ENCODE measurements at places on chromosomes 2 and 18.

DNA sequence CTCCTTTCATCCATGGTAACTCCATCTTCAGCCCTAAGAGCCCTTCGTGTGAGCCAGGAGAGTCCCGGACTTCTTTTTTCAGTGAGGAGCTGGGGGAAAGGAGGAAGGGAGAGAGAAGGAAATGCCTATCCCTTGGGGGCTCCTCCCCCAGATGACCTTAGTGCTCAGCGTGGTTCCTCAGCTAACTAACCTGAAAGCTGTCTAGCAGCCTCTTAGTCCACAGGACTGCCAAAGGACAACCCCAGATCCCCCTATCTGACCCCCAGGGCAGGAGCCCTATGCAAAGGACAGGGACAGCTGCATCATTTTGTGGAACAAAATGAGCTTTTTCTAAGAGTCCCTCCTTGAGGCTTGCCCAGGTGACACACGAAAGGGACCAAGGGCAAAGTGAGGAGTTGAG lies 7.9 kb downstream of the SPR start:
- DNase-seq, result no peak

- no peak for DNase-seq
These were observed 47.5 kb downstream of the MRPS5 start for GRCh38 chr2:95073856-95074662.

DNA sequence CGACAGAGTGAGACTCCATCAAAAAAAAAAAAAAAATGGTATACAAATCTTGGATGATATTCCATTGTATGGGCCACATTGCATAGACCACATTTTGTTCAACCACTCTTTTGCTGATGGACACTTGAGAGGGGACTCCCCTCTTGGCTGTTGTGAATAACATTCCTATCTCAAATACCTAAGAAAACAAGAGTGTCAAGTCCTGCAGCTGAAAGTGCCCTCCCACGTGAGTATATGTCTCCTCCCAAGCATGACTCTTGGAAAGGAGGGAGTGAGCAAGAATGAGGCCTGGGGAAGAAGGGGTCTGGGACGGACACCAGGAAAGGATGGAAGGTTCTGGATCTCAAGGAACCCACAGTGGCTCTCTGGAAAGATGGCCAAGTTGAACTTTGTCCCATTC lies 36.0 kb upstream of the NPAS2 start:
- DNase-seq, result no peak

- DNase-seq, result no peak
These were observed 247.8 kb downstream of the DOK6 start for GRCh38 chr18:69648486-69648885.

GRCh38 chr2:197045115-197045514 lies 118.6 kb upstream of the PGAP1 start:
- no peak for DNase-seq

DNA sequence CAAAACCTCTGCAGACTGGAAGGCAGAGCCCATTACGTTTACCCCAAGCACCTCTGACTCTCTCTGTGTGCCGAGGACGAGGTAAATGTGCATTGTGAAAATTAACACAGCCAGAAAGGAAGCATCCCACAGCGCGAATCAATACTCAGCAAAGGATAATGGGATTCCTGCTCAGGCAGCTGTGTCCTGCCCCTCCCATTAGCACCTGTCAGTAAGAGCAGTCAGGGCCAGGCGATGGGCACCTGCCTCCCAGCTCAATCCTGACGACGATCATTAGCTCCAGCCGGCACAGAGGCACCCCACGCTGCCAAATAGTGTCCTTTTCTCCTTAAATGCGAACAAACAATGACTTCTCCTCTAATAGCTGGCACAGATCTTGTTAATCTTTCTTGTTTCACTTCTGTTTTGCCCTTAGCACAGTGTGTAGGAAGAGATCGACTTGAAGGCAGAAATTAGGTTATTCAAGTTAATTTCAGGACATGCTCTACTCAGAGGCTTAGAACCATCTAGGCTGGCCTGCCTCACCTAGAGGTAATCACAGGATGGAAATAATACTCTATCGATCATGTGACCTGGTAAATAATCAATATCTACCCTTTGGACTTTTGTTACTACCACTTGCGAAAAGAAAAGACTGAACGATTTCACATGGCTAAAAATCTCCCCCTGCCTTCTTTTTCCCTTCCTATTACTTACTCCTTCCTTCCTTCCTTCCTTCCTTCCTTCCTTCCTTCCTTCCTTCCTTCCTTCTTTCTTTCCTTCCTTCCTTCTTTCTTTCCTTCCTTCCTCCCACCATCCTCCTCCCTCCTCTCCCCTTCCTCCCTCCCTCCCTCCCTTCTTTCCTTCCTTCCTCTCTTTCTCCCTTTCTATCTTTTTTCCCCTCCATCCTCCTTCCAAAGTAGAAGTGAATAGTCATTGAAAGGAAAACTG lies 487.9 kb upstream of the ID2 start:
- DNase-seq, result no peak

DNA sequence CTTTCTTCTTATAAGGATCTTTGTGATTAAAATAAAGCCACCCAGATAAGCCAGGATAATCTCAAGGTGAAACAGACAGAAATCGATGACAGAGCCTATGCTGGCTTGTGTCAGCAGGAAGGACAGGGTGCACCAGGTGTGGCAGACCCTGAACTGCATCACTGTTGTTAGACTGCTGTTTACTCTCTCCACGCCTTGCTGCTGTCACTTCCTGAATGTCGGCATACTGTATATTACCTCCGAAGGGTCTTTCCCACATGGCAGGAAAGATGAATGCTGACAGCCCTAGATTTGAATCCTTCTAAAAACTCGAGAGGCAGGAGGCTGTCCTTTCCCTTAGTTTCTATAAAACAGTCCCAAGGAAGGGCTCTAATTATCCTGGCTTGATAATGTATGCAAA lies 18.9 kb upstream of the TMEM163 start:
- no peak for DNase-seq

GRCh38 chr2:174623106-174623637 lies 25.6 kb upstream of the WIPF1 start:
- no peak for DNase-seq

DNA sequence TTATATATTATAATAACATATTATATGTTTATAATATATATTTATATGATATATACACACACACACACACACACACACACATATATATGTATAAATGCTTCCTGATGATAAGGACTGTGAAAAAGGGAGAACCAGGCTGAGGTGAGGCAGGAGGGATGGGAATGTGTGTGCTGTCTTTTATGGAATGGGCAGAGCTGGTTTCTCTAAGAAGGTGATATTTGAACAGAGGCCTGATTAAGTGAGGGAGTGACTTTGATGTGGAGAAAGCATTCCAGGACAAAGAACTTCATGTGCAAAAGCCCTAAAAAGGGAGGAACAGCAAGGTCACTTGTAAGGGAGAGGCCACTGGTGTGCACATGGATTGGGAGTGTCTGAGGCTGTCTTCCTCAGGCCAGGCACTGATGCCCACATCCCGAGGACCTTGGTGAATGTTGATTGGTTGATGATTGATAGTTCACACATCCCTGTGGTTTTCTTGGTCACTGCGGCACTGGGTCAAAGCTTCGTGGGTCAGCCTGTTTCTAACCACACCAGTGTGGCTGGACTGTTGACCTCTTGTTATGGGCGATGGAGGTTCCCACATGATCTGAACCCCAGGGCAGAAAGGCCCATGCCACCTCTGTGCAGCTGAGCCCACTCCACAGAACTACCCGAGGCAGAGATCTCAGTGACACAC lies 196.9 kb downstream of the MYCN start:
- no peak for DNase-seq

GRCh38 chr2:59884166-59884565 lies 669.3 kb downstream of the BCL11A start:
- DNase-seq, result no peak

GRCh38 chr2:150477347-150477746 lies 10.1 kb downstream of the RND3 start:
- no peak for DNase-seq

- no peak for DNase-seq
These were observed 413.2 kb upstream of the LRATD1 start for GRCh38 chr2:14219306-14219705.

DNA sequence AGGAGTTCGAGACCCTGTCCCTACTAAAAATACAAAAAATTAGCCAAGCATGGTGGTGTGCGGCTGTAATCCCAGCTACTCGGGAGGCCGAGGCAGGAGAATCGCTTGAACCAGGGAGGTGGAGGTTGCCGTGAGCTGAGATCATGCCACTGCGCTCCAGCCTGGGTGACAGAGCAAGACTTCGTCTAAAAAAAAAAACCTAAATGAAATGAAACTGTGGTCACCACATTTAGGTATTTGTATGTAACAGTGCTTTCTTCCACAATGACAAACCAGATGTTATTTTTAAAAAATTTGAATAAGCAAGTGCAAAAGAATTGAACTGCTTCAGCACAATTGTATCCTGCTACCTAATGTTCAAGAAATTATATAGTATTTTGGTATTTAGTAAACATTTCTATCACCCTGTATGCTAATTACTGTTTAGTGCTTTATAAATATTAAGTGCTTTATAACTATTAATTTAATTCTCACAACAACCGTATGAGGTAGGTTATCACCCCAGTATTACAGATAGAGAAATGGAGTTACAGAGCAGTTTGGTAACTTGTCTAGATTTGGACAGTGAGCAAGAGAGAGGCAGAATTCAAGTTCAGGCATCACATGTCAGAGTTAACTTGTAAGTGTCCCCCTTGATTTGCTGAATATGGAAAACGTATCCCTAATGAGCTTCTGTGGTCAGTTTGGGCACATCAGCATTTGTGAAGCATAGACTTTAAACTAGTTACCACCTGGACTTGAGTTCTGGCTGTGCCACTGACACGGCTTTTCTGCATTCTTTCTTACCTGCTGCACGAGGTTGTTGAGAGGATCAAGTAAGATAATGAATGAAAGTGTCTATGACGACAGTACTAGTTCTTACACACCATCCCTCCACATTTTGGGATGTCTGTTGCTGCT lies 14.4 kb downstream of the PHLPP1 start:
- DNase-seq, result no peak

GRCh38 chr18:46939998-46940571 lies 22.7 kb downstream of the KATNAL2 start:
- no peak for DNase-seq

GRCh38 chr18:650428-650858 lies 7.0 kb upstream of the TYMS start:
- no peak for DNase-seq

- DNase-seq, result no peak
These were observed 45.3 kb downstream of the RTTN start for GRCh38 chr18:70160073-70160678.

DNA sequence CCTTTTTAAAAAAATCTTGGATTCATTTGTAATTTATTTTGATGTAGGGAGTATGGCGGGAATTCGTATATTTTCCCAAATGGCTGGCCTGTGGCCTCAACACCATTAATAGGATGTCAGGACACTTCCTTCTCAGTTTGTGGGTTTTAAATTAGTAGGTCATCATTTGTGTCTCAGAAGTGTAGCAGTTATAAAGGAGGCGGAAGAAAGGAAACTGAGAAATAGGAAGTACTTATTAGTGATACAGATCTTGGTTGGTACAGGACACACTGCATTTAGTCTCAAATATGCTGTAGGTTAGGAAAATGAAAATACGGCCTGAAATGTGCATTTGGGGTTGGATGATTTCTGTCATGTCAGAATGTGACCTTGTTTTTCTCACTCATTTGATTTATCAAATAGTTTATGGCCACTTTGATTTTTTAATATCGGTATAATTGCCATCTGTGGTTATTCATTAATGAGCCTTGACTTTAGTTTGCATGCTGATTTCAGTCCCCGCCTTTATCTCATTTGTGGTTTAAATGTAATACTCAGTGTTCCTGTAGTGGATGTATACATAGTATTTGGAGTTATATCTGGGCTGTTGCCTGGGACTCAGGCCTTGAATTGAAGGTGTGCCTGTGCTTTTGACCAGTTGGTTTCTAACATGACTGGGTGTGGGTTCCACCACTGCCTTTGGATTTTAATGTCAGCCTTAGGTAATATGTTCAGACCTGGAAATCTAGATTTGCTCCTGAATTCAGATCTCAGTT lies 31.4 kb downstream of the ZCCHC2 start:
- no peak for DNase-seq

DNA sequence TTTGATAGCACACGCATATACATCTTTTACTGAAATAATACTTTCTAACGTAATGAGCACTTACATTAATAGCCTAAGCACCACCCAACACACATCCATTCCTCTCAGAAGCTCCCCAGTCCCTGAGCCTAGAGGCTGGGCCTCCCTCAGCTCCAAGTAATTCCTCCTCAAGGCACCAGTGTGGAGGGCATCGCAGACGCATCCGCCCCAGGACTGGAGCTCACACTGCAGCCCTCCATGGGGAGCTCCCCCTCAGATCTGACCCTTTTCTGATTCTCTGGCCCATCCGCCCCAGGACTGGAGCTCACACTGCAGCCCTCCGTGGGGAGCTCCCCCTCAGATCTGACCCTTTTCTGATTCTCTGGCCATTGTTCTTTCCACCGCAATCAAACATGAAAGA lies 60.4 kb upstream of the SNTG2 start:
- DNase-seq, result no peak

- no peak for DNase-seq
These were observed 10.2 kb downstream of the PREPL start for GRCh38 chr2:44351088-44351487.

GRCh38 chr2:67528320-67528719 lies 131.2 kb downstream of the ETAA1 start:
- DNase-seq, result no peak

- DNase-seq, result no peak
These were observed 1429.5 kb upstream of the ACVR2A start for GRCh38 chr2:146415291-146415690.

GRCh38 chr2:136098441-136098840 lies 19.5 kb downstream of the CXCR4 start:
- DNase-seq, result no peak

- DNase-seq, result no peak
These were observed 83.8 kb downstream of the VIT start for GRCh38 chr2:36780231-36780839.

Data from activated gamma-delta T cell treated with anti-CD3 and anti-CD28 coated beads, Interleukin-2, amount 50 U/mL, for 16 hours (primary cell).